IMR-90 (cell line): ENCODE measurements at places on chromosomes 4 and X. TPM values are rescaled to one million over a fixed set of nuclear protein-coding genes. Genes with fewer than 3 reads are reported as not detected.

- H3K36me3 ChIP-seq = no peaks in the 10 kb centered on the region
- DNase-seq = no peak
- H3K4me3 ChIP-seq = no peak overlapping the region
Observed at GRCh38 chr4:98285676-98286075, 24.5 kb downstream of the RAP1GDS1 start.

DNA sequence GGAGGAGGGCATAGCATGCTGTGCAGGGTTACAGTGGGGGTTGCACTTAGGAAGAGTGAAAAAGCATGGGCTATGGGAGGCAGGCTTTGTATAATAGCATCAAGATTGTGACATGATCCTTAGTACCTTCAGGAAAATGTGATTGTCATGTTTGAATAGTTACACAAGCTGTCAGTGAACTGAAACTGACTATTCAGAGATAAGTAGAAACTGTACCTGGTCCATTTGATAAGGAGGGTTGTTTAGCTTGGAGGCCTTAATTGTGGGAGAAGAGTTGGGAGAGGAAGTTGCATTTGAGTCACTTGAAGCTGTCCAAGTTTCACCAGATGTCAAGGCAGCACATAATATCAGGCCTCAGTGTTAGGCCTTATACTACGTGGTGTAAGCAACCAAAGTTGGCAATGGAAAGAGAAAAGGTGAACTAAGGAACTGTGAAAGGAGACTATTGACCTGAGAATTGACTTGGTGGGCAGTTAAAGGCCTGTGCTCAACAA lies 85.0 kb downstream of the TEX13C start:
- no peak overlapping the region for H3K4me3 ChIP-seq
- no peaks in the 10 kb centered on the region for H3K27me3 ChIP-seq
- no peak for DNase-seq
- no peaks in the 10 kb centered on the region for H3K4me1 ChIP-seq
- no peaks in the 10 kb centered on the region for H3K36me3 ChIP-seq
- no peak overlapping the region for H3K27ac ChIP-seq

GRCh38 chr4:124953486-124953885 lies 241.0 kb upstream of the ANKRD50 start:
- DNase-seq = no peak
- no peaks in the 10 kb centered on the region for H3K36me3 ChIP-seq
- no peak overlapping the region for H3K4me3 ChIP-seq
- H3K4me1 ChIP-seq = peaks cover 5% of the 10 kb centered on the region

DNA sequence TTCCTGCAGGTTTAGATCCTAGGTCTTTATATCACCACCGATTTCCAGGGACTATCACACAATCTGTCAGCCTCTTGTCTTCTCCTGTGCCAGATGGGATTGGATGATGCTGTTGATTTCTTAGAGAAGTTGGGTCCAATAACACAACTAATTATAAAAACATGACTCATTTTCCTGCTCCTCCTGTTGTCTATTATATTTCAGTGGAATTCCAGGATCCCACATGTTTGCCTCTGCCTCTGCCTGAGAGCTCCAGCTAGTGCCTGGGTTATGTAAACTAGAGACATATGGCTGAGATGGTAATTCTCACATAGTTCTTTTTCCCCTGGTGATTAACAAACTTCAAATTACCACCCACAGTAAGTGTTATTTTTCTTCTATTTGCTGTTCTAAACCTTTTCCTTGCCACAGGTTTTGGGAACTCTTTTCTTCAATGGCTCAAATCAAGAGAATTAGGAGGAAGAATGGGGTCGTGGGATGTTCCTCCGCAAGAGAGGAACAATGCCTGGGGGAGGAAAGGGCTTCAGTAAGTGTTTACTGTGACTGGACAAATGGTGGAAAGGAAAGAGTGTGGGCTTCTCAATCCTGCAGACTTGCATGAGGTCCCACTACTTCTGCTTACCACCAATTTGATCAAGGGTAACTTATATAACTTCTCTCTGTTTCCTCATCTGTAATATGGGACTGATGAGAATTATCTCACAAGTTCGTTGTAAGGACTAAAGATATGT lies 3.4 kb upstream of the HOPX start:
- no peaks in the 10 kb centered on the region for H3K4me1 ChIP-seq
- H3K27me3 ChIP-seq = peaks cover 48% of the 10 kb centered on the region
- peak; percentile 37 for DNase-seq
- no peak overlapping the region for H3K27ac ChIP-seq

- H3K27me3 ChIP-seq = no peaks in the 10 kb centered on the region
- H3K4me3 ChIP-seq = no peak overlapping the region
- no peak overlapping the region for H3K27ac ChIP-seq
- no peaks in the 10 kb centered on the region for H3K4me1 ChIP-seq
- no peak for DNase-seq
- no peaks in the 10 kb centered on the region for H3K36me3 ChIP-seq
Observed at GRCh38 chrX:25072247-25072646, 56.5 kb upstream of the ARX start.

GRCh38 chr4:166493924-166494345 lies 620.9 kb downstream of the TLL1 start:
- H3K27ac ChIP-seq = no peak overlapping the region
- H3K36me3 ChIP-seq = no peaks in the 10 kb centered on the region
- no peaks in the 10 kb centered on the region for H3K27me3 ChIP-seq
- no peak for DNase-seq

Gene FAM236D
- not detected in 2 replicates for total RNA-seq

Gene C1QTNF7
- 0.18 and 0.28 TPM in 2 replicates for total RNA-seq
